ENCODE measurements at places on chromosomes 12 and 14.

DNA sequence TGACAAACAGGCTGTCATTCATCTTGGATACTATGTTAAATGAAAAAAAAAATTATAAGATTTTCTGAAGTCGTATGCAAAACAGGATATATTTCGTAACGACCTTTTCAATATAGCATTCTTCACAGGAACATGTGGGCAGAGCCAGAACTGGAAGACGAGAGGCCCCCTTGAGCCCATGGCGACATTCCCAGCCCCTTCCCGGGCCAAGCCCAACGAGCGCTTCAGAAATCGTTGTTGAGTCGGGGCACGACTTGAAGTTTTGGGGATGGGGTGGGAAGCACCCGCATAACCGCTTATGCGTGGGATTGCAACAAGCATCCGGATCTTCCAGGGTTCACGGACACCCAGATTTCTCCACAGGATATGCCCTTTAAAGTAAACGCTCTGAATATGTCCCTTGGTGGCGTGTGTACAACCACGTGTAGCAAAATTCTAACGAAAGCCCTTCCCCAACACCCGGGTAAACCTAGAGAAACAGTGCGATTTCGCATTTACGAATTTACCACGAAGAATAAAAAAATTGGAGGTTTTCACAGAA, 736 bp downstream of the C14orf39 start:
- no peak for DNase-seq

- DNase-seq = no peak
Observed at GRCh38 chr14:51180577-51180976, 59.5 kb upstream of the TMX1 start.

DNA sequence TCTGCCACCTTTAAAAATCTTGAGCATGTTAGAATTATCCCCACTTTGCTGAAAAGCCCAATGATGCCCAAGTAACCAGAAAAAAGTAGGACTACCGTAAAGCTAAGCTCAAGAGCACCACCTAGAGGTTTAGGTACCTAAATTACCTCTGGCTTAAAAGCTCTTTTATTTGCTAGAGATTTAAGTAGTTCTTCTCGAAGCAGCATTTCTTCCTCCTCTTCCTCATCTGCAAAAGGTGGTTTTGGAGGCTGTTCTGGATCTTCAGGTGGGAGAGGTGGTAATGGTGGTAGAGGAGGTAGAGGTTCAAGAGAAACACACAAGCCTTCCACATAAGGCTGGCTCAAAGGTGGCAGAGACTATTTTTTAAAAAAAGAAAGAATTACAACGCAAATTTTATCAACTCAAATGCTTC, 26.9 kb downstream of the ZFC3H1 start:
- DNase-seq = peak; percentile 79

DNA sequence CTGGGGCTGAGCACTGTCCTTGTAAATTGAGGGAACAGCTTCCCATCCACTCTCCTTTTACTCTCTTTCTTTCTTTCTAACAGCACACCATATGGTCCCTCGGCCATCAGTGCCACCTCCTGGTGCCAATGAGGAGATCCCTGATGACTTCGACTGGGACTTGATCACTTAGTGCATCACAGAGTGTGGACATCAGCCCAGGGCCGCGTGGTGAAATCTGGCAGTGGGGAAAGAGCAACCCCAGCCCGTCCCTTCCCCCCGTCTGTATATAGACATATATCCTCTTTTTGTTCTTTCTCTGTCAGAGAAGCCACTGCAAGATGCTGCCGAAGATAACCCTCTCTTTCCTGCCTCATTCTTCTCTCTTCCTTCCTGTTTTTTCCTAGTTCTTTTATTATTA, 13.5 kb downstream of the C3AR1 start:
- DNase-seq = no peak

DNA sequence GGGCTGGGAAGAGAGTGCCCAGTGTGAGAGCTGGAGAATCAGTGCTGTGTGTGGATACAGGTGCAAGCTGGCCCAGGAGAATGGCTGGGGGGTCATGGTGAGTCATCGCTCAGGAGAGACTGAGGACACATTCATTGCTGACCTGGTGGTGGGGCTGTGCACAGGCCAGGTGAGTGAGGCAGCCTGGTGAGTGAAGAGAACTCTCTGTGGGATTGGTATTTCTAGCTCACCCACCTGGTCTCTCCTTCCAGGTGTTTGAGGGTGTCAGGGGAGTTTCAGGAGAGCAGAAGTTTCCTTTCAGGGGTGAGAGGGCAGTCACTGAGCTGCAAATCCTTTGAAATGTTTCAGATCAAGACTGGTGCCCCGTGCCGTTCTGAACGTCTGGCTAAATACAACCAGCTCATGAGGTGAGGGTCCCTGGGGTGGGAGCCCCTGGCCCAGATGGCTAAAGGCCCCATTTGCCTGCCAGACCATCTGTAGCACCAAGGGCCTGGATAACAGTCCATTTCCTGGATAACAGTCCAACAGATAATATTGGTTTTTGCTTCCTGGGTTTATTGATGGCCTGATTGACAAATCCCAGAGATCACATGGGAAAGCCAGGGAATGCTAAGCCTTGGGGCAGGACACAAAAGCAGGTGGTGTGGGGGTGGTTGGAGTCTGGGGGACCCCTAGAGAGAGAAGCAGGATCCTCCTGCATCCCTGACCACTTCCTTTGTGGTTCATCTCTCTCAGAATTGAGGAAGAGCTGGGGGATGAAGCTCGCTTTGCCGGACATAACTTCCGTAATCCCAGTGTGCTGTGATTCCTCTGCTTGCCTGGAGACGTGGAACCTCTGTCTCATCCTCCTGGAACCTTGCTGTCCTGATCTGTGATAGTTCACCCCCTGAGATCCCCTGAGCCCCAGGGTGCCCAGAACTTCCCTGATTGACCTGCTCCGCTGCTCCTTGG, 5.5 kb upstream of the ATN1 start:
- no peak for DNase-seq

All from fibroblast of mammary gland (primary cell).